ENCODE measurements at places on chromosomes 5 and 9.

GRCh38 chr5:143341807-143342570 lies 61.5 kb downstream of the NR3C1 start:
- DNase-seq = no peak

DNA sequence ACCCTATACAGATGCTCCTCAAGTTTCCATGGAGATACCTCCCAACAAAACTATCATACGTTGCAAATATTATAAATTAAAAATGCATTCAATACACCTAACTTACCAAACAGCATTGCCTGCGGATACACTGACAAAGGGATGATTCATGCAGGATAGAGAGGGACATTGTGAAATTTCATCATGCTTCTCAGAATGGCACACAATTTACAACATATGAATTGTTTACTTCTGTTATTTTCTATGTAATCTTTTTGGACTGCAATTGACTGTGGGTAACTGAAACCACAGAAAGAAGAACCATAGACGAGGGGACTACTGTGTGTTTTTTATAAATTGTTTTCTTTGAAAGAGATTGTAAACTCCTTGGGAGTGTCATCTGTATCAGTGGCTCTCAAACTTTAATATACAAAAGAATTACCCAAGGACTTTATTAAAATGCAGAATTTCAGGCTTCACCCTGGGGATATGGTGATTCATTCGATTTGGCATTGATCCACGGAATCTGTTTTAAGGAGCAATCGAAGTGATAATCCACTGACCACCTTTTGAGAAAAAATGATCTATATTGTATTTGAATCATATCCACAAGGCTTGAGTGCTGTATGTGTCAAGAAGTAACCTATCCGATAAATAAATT lies 146.4 kb downstream of the SGCD start:
- DNase-seq = no peak

DNA sequence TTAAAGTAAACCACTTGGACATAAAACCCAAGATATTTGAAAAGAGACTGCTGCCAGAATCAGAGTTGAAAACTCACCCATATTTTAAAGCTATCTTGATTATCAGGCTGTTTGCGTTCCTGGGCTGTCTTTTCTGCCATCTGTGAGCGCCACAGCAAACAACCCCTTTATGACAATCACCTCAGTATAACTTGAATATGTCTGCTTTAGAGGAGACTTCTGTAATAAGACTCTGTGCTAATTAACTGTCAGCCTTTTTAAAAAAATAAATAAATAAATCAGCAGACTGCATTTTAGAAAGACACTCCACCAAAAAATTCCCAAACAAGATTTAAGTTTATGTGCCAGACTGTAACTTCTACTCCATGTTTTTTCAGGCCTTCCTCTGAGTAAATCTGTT lies 375.7 kb upstream of the CCNH start:
- DNase-seq = no peak

DNA sequence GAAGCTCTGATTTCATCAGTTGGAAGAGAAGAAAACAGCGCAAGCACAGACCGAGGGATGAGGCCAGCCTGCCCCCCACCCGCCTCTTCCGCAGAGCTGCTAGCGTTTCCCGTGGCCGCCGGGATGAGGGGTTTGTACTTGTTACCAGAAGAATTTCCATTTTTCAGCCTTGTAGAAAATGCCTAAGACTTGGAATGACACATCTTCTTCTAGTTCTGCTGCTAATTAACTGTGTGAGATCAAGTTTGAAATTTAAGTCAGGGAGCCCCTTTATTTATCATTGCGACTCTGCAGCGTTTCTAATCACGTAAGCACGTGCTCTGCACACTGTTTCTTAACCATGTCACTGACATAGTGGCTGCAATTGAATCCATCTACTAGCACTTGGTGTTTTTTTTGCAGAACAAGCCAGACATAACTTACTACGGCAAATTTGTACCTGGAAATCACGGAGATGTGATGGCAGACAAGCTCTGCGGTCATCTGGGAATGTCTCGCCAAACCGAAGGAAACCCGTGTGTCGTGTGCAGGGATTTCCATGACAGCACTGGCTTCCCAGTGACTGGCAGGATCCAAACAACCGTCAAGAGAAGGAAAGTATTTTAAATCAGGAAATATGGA lies 41.8 kb upstream of the ROR2 start:
- DNase-seq = no peak

DNA sequence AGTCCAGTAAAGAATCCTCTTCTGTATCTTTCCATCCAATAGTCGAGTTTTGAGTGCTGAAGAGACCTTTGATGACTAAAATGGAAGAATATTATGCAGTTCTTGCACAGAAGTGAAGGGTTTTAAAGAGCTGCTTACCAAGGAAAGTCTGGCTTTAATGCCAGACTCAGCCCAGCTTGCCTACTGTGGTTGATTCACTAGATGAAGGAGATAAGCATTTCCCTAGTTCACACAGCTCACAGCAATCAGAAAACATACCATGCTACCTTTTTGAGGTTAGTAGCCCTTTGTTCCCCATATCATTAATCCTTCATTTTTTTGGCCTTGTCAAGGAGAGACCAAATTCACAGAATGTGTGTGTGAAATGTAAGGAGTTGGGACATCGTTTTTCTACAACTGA lies 15.3 kb downstream of the IFNA5 start:
- DNase-seq = no peak

- DNase-seq = no peak
Observed at GRCh38 chr5:133977161-133977787, 8.8 kb upstream of the C5orf15 start.

DNA sequence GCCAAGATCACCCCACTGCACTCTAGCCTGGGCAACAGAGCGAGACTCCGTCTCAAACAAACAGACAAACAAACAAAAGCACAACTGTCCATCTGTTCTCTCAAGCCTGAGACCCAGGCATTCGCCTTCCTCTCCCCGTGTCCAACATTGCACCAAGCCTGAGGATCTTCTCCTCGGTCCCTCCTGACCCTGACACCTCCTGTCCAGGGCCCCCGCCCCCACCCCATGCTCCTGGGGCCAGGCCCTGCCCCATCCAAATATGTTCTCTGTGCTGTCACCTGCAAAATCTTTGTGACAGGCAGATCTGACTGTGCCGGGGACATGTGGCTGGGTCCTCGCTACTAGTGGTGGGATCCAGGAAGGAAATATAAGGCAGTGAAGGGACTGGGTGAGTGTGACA lies 33.4 kb upstream of the UNC5A start:
- no peak for DNase-seq

- DNase-seq = no peak
Observed at GRCh38 chr9:88996921-88997235, 5.6 kb downstream of the S1PR3 start.

GRCh38 chr5:39678534-39678933 lies 253.8 kb upstream of the DAB2 start:
- DNase-seq = no peak

DNA sequence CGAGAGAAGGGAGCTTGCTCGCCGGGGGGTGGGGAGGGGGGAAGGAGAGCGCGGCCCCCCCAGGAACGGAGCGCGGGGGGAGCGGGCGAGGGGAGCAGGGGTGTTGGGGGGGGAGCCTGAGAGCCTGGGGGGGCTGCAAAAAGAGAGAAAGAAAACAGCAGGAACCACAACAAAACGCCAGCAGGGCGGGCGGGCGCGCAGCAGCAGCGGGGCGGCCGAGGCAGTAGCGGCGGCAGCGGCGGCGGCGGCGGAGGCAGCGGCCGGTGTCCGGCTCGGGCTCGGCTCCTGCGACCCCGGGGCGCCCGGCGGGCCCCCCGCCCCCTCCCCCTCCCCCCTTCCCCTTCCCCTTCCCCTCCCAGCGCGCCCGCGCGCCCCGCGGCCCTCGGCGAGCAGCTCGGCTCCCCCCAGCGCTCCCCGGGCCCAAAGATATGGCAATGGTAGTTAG lies 1.6 kb downstream of the NR2F1 start:
- DNase-seq = no peak

DNA sequence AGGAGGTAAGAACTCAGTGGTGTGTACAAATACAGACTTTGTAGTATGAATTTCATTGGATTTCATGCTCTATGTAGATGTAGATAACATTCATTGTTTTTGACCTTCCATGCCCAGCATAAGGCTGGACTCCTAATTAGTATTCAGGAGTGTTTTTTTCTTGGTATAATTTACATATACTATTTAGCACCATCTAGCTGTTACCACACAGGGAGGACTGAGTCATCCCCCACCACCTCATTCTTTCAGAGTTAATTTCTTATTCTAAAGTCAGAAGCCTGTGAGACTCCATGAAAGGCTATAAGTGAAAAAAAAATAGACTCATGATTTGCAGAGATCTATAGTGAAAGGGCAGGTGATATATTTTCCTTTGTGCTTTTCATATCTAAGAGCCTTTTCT lies 555.0 kb downstream of the PRR16 start:
- no peak for DNase-seq

DNA sequence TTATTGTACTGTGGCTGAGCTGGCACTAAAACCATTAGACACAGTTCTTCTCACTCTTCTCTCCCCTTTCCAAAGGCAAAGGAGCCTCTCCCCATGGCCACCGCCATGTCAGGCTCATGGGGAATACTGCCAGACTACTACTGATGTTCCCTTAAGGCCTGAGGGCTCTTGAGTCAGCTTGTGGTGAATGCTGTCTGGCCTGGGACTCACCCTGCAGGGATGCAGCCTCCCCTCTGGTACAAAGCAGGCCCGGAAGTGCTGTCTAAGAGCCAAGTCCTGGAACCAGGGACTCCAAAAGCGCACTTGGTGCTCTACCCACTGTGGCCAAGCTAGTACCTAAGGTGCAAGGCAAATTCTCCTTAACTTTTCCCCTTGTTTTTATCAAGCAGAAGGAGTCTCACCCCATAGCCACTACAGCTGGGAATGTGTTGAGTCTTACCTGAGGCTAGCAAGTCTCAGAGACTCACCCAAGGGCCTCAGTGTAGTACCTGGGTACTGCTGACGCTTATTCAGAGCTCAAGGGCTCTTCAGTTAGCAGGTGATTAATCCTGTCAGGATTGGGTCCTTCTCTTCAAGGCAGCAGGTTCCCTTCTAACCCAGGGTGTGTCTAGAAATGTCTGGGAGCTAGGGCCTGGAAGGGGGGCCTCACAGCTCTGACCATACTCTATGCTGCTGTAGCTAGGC lies 33.2 kb upstream of the C5orf46 start:
- no peak for DNase-seq

- DNase-seq = no peak
Observed at GRCh38 chr9:107491081-107492053, 1.8 kb upstream of the KLF4 start.

DNA sequence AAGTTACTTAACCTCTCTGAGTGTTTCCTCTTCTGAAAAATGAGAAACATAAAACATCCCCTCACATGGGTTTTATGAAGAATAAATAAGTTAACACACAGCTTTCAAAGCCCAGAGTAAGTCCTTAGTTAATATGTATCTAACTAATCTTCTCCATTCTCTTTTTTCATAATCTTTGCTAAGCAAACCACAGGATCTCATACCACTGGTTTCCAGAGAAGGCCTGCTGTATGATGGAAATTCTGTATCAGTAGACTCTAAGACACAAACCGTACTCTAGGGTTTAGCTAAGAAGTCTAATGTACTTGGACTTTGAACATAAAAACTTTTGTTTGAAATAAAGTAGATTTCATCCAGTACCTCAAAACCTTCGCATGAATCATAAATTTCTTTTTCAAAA lies 307.9 kb downstream of the SPOCK1 start:
- DNase-seq = no peak

- DNase-seq = no peak
Observed at GRCh38 chr9:114386361-114386885, 1.4 kb downstream of the AKNA start.

- no peak for DNase-seq
Observed at GRCh38 chr9:121807069-121807822, 155.8 kb downstream of the DAB2IP start.
